ENCODE measurements at places on chromosomes 7 and 10. TPM values are rescaled to one million over a fixed set of nuclear protein-coding genes. Genes with fewer than 3 reads are reported as not detected.

DNA sequence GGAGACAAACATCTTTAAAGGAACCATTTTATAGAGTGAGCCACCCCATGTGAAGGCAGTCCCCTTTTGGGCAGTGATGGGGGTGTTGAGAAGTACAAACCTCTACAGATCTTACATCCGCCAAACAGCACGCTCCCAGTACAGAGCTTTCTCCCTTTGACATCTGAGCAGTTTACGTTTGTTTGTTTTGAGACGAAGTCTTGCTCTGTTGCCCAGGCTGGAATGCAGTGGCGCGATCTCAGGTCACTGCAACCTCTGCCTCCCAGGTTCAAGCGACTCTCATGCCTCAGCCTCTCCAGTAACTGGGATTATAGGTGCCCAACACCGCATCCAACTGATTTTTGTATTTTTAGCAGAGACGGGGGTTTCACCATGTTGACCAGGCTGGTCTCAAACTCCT is 128.9 kb downstream of the CCDC3 start:
- no peak for DNase-seq

- no peak for DNase-seq
Measured at GRCh38 chr7:129452589-129453231, 18.5 kb downstream of the STRIP2 start.

- no peak for DNase-seq
Measured at GRCh38 chr10:58433066-58433465, 47.9 kb downstream of the TFAM start.

DNA sequence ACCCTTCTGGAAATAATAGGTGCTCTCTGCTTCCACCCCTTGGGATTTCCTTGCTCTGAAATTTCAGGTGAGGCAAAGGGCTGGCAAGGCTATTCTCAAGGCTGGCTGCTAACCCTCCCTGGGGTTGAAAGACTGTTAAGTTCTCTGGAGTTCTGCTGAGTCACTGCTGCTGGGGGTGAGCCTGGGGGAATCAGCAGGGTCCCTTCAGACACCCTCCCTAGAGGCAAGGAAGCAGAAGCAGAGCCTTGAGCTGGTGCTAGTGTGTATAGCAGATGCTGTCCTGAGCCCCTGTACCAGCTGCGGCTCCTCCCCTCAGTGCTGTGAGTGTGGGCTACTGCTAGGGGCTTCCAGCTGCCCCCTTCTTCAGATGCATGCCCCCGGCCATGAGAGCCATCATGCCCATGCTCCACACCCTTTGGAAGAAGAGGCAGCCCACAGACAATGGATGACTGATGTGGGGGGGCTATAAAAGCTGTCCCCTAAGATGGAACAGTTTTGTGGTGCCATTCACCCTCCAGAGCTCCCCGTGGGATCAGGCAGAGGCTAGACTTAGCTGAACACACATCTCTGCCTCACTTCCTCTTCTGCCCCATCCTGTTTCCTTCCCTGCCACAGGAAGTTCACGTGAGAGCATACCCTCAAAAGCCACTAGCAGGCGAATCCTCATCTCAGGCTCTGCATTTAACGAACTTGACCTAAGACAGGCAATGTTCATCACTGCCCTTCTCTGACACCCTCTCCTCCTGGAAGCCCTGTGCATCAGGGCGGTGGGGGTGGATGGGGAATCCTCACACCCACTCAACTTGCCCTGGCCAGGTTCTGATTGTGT is 91.8 kb downstream of the SH3PXD2A start:
- no peak for DNase-seq

- DNase-seq = no peak
Measured at GRCh38 chr7:26856176-26856985, 8.0 kb downstream of the SKAP2 start.

- DNase-seq = no peak
Measured at GRCh38 chr10:60906411-60906810, 37.6 kb downstream of the RHOBTB1 start.

- DNase-seq = no peak
Measured at GRCh38 chr7:55246171-55246570, 119.0 kb upstream of the LANCL2 start.

- no peak for DNase-seq
Measured at GRCh38 chr7:42090806-42091205, 146.2 kb downstream of the GLI3 start.

GRCh38 chr7:2398506-2398905 is 4.9 kb upstream of the CHST12 start:
- no peak for DNase-seq

DNA sequence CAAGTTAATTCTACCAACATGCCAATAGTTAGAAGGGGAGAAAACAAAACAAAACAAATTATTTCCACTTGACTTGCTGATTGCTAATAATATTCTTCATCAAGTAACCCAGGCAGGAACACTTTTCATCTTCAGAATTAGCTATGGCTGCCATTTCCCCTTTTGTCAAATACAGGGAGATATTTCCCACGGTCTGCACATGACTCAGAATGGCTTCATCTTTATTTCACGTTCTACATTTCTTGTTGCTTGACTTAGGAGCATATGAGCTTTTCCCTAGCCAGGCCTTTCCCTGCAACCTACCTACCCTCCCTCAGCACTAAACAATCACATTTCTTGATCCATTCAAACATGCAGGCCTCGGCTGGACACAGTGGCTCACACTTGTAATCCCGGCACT is 6.5 kb downstream of the CPVL start:
- no peak for DNase-seq

GRCh38 chr10:97549587-97550322 is 22.8 kb upstream of the ANKRD2 start:
- no peak for DNase-seq

DNA sequence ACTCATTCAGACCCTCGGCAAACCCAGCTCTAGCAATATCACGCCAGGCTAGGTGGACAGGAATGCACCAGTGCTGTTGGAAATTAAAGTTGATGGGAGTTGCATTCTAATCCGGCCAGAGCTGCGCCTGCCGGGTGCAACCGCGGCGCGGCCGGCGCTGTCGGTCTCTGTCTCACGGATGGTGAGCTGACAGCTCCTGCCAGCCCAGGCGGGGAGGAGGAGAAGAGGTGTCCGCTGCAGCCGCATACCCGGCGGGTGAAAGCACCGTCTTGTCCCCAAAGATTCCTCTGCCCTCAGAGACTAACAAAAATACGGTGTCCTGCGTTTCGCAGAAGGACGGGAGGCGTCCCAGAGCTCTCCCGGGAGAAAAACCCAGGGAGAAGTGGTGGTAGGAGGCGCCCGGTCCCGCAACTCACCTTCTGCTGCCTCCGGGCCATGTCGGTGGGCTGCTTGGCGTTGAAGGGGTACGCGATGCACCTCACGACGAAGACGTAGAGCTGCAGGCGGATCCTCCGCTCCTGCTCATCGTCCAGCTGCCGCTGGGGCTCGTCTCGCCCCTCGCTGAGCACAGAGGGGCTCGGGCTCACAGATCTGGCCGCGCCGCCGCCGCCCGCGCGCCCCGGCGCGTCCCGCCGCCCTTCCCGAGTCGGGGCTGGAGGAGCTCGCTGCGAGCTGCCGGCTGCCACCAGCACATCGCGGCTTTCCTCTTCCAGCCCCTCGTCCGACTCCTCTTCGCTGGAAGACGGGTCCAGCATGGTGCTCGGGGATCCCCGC is 490 bp downstream of the CADPS2 start:
- no peak for DNase-seq

Gene SPDYE2
- not detected for total RNA-seq

Gene PON1
- total RNA-seq = 0.20 TPM

Gene SPDYE1
- not detected for total RNA-seq

Gene CALHM1
- not detected for total RNA-seq

Gene EBLN1
- total RNA-seq = not detected

Gene CPA1
- total RNA-seq = 11.9 TPM

Gene MLXIPL
- total RNA-seq = 79.4 TPM
